Astrocyte (in vitro differentiated cells and primary cell): ENCODE measurements at places on chromosomes 1 and 21. TPM values are rescaled to one million over a fixed set of nuclear protein-coding genes. Genes with fewer than 3 reads are reported as not detected.

MROH9 gene
- total RNA-seq = not detected in 2 replicates

KCNQ4 gene
- 0.89 and 1.5 TPM in 2 replicates for total RNA-seq

RAP1GAP gene
- total RNA-seq = 3.2 and 5.4 TPM in 2 replicates

S100A7A gene
- total RNA-seq = not detected in 2 replicates

EXO1 gene
- total RNA-seq = 2.9 and 3.8 TPM in 2 replicates

PLXNA2 gene
- 16.3 and 17.7 TPM in 2 replicates for total RNA-seq

MAP7D1 gene
- 259 and 271 TPM in 2 replicates for total RNA-seq

SH2D5 gene
- total RNA-seq = 4.0 and 5.9 TPM in 2 replicates

PRRX1 gene
- total RNA-seq = 1.3 and 2.6 TPM in 2 replicates
